ENCODE measurements at places on chromosomes 13 and 19.

DNA sequence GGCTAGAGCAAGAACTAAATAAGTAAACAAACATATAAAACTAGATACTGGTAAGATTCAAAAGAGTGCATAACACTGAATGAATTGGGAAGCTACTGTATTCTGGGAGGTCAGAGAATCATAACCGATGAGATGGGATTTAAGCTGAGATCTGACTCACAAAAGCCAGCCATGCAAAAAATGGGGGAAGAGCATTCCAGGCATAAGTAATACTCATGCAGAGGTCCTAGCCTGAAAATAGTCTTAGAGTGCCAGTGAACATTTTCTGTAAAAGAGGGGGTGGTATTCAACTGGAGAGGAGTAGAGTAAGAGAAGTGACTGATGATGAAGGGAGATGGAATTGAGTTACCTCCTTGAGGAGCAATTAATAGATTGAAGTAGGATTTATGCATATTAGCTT, 872.0 kb upstream of the GPC6 start:
- no peak for DNase-seq

GRCh38 chr13:95298971-95299621, 2.2 kb downstream of the ABCC4 start:
- DNase-seq: no peak

GRCh38 chr13:51136276-51136980, 25.4 kb upstream of the C13orf42 start:
- no peak for DNase-seq

GRCh38 chr13:28637714-28638355, 21.1 kb upstream of the POMP start:
- DNase-seq: no peak

- no peak for DNase-seq
Measured at GRCh38 chr19:42301646-42302203, at the start of gene PRR19. TSS of gene PRR19 (plus strand) at chr19:42302132. CDS start at chr19:42309585, 7,453 bp downstream.

DNA sequence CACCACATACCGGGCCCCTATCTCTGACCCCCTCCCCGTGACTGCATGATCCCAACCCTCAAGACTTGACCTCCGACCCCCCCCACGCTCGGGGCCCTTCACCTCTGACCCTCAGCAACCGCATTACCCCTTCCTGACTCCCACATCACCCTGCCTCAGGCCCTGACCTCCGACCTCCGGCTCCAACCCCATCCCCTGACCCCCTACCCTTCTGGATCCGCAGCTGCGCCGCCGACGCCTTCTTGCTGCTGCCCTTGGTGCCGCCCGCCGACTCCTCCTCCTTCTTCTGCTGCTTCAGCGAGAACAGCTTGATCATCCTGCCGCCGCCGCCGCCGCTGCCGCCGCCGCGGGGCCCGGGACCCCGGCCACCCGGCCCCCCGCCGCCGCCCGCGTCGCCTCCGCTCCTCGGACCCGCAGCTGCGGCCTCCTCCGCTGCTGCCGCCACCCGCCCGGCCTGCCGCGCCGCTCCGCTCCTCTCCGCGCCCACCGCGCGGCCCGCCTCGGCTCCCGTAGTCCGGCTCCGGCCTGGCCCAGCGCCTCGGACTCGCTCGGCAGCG, at the start of gene UBE2M:
Gene UBE2M (minus strand): TSS at position 546 of the 557 bp plus-strand sequence. CDS start 230 bp downstream, at position 316.
- no peak for DNase-seq

GRCh38 chr13:51681037-51681678, 96.9 kb downstream of the WDFY2 start:
- no peak for DNase-seq

DNA sequence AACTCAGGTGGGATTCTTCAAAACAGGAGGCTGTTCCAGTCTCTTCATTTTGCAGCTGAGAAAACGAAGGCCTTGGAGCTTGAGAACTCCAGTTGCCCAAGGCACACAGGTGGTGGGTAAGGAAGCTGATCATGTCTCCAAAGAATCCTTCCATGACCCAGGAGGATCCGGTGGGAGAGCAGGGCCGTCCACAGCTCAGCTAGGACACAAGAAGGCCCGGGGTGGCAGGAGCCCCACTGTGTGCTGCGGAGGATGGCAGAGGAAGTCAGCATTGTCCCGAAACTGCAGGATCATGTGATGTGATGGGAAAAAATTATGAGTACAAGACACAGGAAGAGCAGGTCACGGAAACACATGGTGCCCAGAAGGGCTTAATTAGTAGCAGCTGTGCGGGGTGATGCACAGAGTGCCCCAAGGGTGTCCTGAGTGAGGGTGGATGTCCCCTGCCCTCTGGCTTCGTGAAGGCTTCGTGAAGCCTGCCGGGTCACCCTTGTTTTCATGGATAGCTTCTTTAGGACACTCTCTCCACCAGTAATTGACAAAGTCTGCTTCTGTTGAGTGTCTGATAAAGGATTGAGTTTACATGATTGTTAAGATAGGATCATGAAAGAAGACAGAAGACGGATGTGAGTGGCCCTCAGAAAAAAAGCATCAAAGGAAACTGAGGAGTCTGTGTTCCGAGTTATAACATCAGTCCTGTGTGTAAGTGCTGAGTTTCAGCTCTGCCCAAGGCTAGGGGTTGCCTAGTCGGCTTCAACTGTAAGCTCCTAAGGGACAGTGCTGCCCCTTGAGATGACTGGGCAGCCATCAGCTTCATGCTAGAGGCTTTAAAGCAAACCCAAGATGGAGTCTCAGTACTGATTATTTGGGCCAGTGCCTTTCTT, 33.8 kb upstream of the SACS start:
- no peak for DNase-seq

DNA sequence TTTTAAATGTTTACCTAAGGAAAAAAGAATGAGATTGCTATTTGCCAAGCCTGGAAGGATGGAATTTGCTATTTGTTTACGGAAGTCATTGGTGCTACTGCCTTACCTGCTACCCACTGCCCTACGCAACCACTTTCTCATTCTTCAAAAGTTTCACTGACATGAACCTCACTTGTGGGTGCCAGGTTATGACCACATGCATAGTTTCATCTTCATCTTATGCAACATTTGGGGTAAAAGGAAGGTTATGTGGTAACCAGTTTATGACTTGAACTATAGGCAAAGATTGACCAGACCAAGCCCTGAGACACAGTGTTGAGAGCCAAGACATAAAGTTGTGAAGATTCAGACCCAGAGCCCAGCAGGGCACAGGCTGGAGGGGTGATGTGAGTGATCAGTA, 142.5 kb downstream of the LACC1 start:
- DNase-seq: no peak

- DNase-seq: no peak
Measured at GRCh38 chr19:38031423-38031770, 124.4 kb downstream of the SIPA1L3 start.
